MCF 10A (cell line): ENCODE measurements at places on chromosomes 5 and 9. TPM values are rescaled to one million over a fixed set of nuclear protein-coding genes. Genes with fewer than 3 reads are reported as not detected.
A peak's percentile ranks its signal among the peaks of the same experiment; 100 is the strongest.

DNA sequence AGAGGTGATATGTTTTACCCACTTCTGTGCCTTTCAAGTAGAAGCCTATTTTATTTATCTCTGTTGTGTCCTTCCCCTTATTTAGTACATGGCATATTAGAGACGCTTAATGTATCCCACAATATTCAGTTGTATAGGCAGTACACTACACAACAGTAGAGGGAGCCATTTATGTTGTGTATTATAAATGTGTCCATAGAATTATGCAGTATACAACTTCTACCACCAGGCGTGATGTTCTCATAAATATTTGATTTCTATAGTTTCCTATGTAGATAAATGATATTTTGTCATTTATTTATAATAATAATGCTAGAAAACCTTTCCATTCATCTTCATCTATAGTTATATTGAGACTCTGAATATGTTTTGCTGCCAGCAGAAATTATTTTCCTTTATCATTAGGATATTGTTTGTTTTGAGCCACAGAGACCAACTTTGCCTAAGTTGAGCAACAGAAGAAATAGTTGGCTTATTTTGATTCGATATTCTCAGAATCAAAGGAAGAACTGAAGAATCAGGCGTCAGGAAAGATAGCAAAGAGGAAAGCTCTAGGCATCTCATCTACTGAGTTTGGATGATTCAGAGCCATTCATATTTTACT is 81.7 kb downstream of the ADAMTS19 start:
- DNase-seq: peak; percentile 74
- H3K27me3 ChIP-seq: peaks cover 16% of the 10 kb centered on the region
- no peaks in the 10 kb centered on the region for H3K4me1 ChIP-seq

GRCh38 chr5:9716838-9717281 is 86.7 kb upstream of the TAS2R1 start:
- H3K4me3 ChIP-seq: no peak overlapping the region
- no peak for DNase-seq
- peak overlapping the region; percentile 55 for H3K27ac ChIP-seq

DNA sequence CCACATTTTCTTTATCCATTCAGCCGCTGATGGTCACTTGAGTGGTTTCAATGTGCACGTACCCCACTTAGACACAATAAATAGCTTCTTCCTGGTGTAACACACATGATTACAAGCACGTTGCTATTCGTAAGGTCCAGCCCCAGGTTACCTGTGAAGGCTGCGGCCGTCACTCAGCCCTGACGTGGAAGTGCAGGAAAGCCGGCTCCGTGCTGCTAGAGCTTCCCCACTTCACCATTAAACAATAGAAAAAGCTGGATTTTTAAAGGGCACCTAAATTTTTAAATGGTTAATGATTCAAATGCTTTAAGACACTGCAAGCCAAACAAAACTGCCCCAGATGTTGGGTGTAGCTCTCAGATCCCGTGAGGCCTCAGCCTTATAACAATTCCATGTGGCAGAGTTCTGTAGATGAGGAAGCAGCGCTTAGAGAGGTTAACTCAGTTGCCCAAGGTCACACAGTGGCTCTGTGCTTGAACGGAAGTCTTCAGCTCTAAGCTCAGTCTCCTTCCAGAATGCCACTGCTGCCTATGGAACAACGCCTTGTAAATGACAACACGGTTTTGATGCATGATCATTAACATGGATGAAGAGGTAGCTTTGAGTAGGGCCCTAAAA is 125.7 kb downstream of the COL23A1 start:
- H3K4me3 ChIP-seq: no peak overlapping the region
- DNase-seq: no peak
- H3K36me3 ChIP-seq: no peaks in the 10 kb centered on the region
- no peak overlapping the region for H3K27ac ChIP-seq
- peaks cover 17% of the 10 kb centered on the region for H3K4me1 ChIP-seq

LCN2 gene
- total RNA-seq: 7.7 and 41.6 TPM in 2 replicates

DNA sequence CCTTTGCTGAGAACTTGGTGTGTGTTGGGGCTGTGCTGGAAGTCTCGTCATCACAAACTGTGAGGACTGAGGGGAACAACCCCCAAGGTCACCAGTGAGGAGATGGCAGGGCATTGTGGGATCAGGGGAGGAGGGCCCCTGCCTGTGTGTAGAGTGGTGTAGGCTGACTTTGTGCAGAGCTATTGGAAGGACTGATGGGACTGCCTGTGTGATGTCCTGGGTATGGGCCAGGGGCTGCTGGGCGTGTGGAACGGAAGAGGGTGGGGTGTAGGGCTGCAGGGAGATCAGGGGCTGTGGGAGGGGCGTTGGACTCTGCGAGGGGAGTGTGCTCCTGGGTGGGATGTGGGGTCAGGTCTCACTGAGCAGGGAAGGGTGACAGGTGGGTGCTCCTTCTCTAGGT is 3.6 kb downstream of the WNK2 start:
- DNase-seq: no peak
- no peaks in the 10 kb centered on the region for H3K27me3 ChIP-seq
- no peak overlapping the region for H3K4me3 ChIP-seq
- no peak overlapping the region for H3K27ac ChIP-seq

CDK5RAP2 gene
- 43.4 and 50.0 TPM in 2 replicates for total RNA-seq

GRCh38 chr9:110148384-110148783 is 59.6 kb downstream of the C9orf152 start:
- H3K36me3 ChIP-seq: peaks cover 34% of the 10 kb centered on the region
- H3K4me1 ChIP-seq: peaks cover 5% of the 10 kb centered on the region
- no peak for DNase-seq
- no peak overlapping the region for H3K27ac ChIP-seq

- no peak for DNase-seq
- no peaks in the 10 kb centered on the region for H3K4me1 ChIP-seq
- H3K4me3 ChIP-seq: no peak overlapping the region
- peaks cover 42% of the 10 kb centered on the region for H3K27me3 ChIP-seq
- no peaks in the 10 kb centered on the region for H3K36me3 ChIP-seq
Observed at GRCh38 chr5:174312641-174313040, 267.1 kb downstream of the NSG2 start.

SIT1 gene
- total RNA-seq: not detected in 2 replicates

SARDH gene
- total RNA-seq: not detected in 2 replicates

DNA sequence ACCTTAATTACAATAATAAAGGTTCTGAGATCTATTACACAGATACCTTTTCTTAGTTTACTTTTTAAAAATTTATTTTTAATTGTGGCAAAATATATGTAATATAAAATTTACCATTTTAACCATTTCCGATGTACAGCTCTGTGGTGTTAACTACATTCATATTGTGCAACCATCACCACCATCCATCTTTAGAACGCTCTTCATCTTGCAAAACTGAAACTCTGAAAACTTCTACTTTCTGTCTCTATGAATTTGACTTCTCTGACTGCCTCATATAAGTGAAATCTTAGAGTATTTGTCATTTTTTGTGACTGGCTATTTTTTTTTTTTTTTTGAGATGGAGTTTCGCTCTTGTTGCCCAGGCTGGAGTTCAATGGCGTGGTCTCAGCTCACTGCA is 26.8 kb downstream of the WWC1 start:
- no peak overlapping the region for H3K4me3 ChIP-seq
- H3K36me3 ChIP-seq: peaks cover 1% of the 10 kb centered on the region
- H3K27ac ChIP-seq: peak overlapping the region; percentile 20
- H3K27me3 ChIP-seq: no peaks in the 10 kb centered on the region
